ENCODE measurements at places on chromosomes 16 and 17. TPM values are rescaled to one million over a fixed set of nuclear protein-coding genes. Genes with fewer than 3 reads are reported as not detected.
A peak's percentile ranks its signal among the peaks of the same experiment; 100 is the strongest.

Gene HLF
- total RNA-seq: not detected

Gene CTRL
- total RNA-seq: 1.7 TPM

DNA sequence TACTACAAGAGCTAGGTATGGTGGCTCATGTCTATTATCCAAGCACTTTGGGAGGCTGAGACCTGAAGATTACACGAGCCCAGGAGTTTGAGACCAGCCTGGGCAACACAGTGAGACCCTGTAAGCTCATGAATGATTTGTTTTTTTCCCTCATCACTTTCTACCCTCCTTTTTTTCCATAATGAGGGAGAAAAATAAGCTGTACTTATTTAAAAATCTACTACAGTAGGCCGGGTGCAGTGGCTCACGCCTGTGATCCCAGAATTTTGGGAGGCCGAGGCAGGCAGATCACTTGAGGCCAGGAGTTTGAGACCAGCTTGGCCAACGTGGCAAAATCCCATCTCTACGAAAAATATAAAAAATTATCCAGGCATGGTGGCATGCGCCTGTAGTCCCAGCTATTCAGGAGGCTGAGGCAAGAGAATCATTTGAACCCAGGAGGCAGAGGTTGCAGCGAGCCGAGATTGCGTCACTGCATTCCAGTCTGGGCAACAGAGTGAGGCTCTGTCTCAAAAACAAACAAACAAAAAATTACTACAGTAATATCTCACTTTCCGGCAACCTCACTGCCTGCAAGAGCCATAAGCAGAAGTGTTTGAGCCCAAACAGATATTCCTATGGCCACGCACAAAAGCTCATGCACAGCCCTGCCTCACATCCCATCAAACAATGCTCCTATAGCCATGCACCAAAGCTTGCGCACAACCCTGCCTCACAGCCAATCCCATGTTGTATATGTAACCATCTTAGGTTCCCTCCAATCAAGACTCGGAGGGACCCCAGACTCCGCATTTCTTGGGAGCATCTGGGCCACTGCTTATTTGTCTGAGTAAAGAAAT lies 37.4 kb downstream of the TK2 start:
- no peaks in the 10 kb centered on the region for H3K36me3 ChIP-seq
- H3K4me1 ChIP-seq: peaks cover 87% of the 10 kb centered on the region
- peak overlapping the region; percentile 37 for H3K4me3 ChIP-seq

DNA sequence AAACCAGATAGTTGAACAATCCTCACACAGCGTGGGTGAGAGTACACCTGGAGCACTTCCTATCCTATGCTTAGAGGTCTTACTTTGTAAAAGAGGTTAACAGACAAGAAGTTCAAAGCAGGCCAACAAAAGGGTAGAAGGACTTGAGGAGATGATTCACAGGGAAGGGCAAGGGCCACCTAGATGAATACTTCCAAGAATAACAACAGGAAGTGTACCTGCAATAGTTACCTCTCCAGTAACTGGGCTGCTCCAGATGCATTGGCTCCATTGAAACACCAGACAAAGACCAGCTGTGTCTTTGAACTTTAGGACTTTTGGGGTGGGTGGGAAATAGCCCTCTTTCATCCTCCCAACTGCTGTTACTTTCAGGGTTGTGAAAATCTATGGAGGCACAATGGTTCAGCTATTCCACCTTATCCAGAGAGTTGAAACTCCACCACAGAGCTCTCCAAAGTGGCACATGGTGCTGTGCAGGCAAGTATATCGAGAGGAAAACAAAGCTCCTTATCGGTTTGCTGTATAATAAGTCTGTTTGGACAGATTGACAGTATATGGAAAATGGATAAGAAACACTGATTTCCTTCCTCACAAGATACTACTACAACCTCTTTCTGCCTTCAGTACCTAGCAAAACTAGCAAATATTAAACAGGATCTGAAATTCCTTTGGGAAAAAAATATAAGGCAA lies 22.7 kb downstream of the RNF43 start:
- peaks cover 34% of the 10 kb centered on the region for H3K27me3 ChIP-seq
- H3K36me3 ChIP-seq: no peaks in the 10 kb centered on the region
- no peak overlapping the region for H3K27ac ChIP-seq
- DNase-seq: peak; percentile 47

GRCh38 chr16:80954985-80955384 lies 51.7 kb downstream of the CMC2 start:
- H3K27me3 ChIP-seq: no peaks in the 10 kb centered on the region
- no peaks in the 10 kb centered on the region for H3K36me3 ChIP-seq
- H3K4me1 ChIP-seq: no peaks in the 10 kb centered on the region
- H3K27ac ChIP-seq: no peak overlapping the region

DNA sequence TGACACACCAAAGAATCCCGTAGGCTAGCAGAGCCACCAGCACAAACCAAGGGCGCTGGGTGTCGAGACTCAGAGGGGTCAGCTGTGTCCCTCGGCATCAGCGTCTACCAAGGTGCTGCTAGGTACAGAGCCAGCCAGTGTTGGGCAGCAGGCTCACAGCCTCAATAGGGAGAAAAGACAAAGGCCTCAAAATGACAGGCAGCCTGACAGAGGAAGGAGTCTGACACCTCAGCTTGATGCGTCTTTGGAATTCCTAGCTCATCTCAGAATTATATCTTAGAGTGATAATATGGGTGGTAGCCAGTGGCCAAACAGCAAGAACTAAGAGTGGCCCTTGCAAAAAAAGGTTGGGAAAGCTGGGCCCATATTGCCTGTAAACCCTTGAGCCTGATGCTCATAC lies 45.9 kb downstream of the HS3ST3B1 start:
- H3K27me3 ChIP-seq: peaks cover 39% of the 10 kb centered on the region
- no peak overlapping the region for H3K27ac ChIP-seq
- H3K36me3 ChIP-seq: no peaks in the 10 kb centered on the region

DNA sequence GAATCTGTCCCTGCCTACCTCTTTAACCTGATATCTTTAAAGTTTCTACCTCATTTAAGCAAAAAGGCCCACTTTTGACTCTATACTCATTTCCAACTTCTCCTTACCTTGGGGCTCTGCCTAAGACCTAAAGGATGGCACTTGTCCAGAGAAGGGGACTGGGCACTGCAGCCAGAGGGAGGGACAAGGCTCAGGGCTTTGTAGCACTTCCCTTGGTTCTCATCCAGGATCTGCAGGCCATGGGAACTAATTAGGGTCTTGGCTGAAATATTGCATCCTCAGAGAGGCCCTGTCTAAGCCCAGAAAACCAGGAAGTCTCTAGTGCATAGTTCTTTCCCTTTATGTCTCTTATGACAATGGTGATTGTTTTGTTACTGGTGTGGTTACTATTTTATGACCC lies 37.3 kb downstream of the IRX5 start:
- no peaks in the 10 kb centered on the region for H3K36me3 ChIP-seq
- no peak overlapping the region for H3K4me3 ChIP-seq
- DNase-seq: no peak
- H3K27me3 ChIP-seq: no peaks in the 10 kb centered on the region
- no peak overlapping the region for H3K27ac ChIP-seq
- no peaks in the 10 kb centered on the region for H3K4me1 ChIP-seq

- H3K36me3 ChIP-seq: no peaks in the 10 kb centered on the region
- DNase-seq: no peak
- H3K27me3 ChIP-seq: peaks cover 2% of the 10 kb centered on the region
- H3K4me1 ChIP-seq: no peaks in the 10 kb centered on the region
- H3K27ac ChIP-seq: no peak overlapping the region
- no peak overlapping the region for H3K4me3 ChIP-seq
These were observed 112.6 kb downstream of the SHISA6 start for GRCh38 chr17:11353601-11354000.

DNA sequence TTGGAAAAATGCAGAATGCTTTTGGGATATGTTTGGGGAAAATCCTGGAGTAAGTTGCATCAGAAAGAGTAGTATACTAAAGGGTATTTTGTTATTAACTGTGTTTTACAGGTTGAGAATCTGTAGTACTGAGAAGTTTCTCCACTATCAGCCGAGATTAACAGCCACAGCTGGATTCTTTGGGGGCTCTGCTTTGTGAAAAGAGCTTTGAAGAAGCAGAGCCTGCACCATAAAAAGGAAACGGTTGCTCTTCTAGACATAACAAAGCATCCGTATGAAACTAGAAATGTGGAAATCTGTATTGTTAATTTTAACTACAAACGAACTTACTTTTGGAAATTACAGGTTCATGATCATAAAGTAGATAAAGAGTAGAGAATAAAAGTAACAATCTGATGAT lies 5.3 kb downstream of the NLK start:
- peaks cover 6% of the 10 kb centered on the region for H3K36me3 ChIP-seq
- H3K4me3 ChIP-seq: no peak overlapping the region
- DNase-seq: no peak
- no peak overlapping the region for H3K27ac ChIP-seq
- H3K4me1 ChIP-seq: peaks cover 23% of the 10 kb centered on the region

DNA sequence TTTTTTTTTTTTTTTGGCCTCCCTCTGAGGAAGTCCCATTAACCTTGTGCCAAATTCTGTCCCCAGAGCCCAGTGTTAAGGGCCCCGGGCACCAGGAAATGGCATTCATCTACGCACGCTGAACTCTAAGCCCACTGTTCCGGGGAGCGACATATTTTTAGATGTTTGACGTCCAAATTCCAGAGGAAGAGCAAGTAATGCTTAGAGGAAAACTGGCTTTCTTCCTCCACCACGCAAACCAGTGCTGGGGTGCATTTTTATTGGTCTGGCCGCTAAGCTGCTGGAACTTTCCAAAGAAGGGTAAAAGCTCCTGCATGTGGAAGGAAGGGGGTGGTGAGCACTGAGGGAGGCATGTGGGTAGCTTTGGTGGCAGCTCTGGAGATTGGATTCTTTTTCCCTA lies 8.3 kb downstream of the WFDC1 start:
- DNase-seq: no peak
- H3K4me1 ChIP-seq: no peaks in the 10 kb centered on the region
- no peaks in the 10 kb centered on the region for H3K36me3 ChIP-seq
- H3K27me3 ChIP-seq: 0 out of 2 replicates have a peak, but pooled peaks cover 5% of the 10 kb centered on the region
- no peak overlapping the region for H3K27ac ChIP-seq
- no peak overlapping the region for H3K4me3 ChIP-seq
